Cardiac muscle cell (in vitro differentiated cells and primary cell): ENCODE measurements at places on chromosomes 7 and 10. TPM values are rescaled to one million over a fixed set of nuclear protein-coding genes. Genes with fewer than 3 reads are reported as not detected.

RADIL gene
- 61.2 and 110 TPM in 2 replicates for total RNA-seq

EBLN1 gene
- total RNA-seq: not detected in 2 replicates

DNA sequence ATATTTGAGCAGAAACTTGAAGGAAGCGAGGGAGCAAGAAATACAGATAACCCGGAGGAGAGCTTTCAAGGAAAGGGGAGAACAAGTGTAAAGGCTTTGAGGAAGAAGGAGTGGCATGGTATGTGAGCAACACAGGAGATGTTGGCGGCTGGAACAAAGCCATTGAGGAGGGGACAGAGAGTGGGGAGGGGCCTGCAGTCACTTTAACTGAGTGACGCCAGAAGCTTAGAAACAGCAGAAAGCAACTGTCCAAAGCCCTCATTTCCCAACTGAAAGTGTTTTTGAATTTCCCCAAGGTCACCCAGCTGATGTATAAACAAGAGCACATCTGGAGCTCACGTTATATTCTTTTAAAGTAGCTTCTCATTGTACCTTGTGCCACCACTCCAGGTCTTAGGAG is 19.1 kb downstream of the AUTS2 start:
- no peak for DNase-seq

DNA sequence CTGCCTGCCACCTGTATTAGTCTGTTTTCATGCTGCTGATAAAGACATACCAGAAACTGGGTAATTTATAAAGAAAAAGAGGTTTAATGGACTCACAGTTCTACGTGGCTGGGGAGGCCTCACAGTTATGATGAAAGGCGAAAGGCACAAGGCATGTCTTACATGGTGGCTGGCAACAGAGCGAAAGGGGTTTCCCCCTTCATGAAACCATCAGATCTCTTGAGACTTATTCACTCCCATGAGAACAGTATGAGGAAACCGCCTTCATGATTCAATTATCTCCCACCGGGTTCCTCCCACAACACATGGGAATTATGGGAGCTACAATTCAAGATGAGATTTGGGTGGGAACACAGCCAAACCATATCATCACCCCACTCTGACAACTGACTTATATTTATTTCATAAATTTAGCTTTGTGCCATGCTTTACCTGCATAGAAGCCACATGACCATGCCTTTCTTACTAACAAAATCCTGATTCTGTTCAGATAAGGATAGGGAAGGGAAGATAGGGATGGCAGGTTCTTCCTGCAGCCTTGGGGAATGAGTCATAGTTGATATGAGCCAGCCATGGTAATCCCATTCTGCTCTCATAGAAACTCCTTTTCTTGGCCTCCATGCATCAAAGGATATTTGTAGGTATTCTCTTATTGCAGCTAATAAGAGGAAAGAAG is 191.3 kb upstream of the AGK start:
- DNase-seq: peak; percentile 50
